ENCODE measurements at places on chromosomes 2 and 18. TPM values are rescaled to one million over a fixed set of nuclear protein-coding genes. Genes with fewer than 3 reads are reported as not detected.

The PAX8 gene
- total RNA-seq = 0.36 TPM

The FAM228A gene
- 0.22 TPM for total RNA-seq

The PROKR1 gene
- not detected for total RNA-seq

The DSG1 gene
- total RNA-seq = not detected

The SOWAHC gene
- 1.6 TPM for total RNA-seq

All from CD4-positive, alpha-beta T cell (primary cell).